ENCODE measurements at places on chromosomes 5 and 9.

DNA sequence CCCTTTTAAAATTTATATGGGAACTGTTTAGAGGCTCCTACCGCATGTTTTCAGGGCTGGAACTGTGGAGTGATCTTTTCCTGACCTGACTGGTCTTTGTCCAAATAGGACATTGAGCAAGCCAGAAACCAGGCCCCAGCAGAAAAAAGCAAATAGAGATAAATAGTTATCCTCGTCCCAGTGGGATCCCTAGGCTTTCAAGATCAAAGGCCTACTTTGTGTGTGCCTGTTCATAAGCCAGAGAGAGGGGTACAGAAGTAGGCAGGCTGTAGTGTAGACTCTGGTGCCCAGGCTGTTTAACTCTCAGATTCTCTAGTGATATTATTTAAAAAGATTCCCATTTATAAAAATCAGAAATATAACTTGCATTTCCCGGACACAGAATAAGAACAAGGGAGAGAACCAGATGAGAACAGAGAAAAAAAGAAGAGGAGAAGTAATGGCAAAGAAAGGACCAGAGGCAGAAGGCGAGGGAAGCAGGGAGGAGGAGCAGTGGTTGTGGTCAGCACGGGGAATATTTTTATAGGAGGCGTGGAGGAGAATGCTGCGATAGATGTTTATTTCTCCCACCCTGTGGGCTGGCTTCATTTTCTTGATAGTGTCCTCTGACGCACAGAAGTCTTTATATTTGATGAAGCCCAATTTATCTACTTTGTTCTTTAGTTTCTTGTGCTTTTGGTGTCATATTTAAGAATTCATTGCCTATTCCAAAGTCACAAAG is 101.2 kb downstream of the AOPEP start:
- no peak for DNase-seq

DNA sequence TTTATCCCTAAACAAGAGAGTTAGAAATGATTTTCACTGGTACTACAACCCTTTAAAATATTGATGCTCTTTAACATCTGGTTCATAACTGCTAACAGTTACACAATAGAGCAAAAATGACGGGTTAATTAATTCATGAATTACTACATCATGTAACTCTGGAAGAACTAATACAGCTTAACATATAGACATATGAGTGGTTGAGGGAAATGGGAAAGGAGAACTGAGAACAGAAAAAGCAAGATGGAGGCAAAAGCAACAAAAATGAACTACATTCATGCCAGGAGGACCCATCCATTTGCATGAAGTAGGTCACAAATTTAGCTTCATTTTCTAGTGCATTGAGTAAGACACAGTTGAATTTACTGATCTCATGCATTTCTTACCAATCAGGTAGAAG is 61.8 kb downstream of the C9 start:
- no peak for DNase-seq

DNA sequence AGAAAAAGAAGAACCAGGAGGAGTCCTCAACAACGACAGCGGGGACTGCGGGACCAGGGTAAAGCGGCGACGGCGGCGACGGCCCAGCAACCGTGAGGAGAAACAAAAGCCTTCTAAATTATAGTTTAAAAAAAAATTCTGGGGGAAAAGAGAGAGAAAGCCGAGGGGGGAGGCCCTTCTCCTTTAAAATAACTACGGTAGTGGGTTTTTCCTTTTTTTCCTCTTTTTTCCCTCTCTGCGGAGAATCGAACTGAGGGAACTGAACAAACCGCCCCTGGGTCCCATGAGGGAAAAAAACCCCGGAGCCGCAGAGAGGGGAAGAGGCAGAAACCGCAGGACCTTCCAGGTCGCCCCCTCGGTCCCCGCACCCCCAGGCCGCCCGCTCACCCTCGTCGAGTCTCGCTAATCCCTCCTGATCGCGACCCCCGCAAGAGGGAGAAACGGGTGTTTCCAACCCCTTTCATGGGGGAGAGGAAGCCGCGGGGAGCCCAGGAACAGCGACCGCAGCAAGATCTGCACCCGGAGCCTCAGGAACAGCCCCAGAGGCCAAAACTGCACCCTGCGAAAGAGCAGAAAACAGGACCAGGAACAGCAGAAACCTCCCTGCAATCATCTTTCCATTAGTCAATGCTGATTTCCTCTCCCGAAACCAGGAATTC is 453 bp downstream of the CPEB4 start:
- no peak for DNase-seq

GRCh38 chr9:109477258-109478050 is 20.7 kb downstream of the PTPN3 start:
- no peak for DNase-seq

- DNase-seq = no peak
Measured at GRCh38 chr5:26692952-26693351, 345.4 kb downstream of the CDH9 start.

GRCh38 chr5:133232011-133232410 is 180.2 kb downstream of the HSPA4 start:
- DNase-seq = no peak

- DNase-seq = no peak
Measured at GRCh38 chr5:36355516-36355915, 53.8 kb upstream of the RANBP3L start.

DNA sequence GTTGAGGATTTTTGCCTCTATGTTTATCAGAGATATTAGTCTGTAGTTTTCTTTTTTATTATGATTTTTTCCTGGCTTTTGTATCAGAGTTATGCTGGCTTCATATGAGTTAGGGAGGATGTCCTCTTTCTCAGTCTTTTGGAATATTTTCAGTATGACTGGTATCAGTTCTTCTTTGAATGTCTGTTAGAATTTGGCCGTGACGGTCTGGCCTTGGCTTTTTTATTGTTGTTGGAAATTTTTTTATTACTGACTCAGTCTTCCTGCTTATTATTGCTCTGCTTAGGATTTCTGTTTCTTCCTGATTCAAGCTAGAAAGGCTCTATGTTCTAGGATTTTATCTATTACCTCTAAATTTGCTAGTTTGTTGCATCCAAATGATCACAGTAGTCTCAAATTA is 421.9 kb downstream of the CDH10 start:
- no peak for DNase-seq

DNA sequence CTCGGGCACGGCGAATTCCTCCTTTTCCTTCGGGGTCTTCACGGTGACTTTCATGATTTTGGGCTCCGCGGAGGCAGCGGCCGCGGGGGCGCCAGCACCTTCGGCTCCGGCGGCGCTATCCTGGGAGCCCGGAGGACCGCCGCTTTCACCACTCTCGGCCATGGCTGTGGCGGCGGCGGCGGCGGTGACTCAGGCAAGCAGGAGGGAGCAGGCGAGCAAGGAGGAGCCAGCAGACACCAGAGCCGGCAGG is 315 bp downstream of the UBQLN1 start:
- DNase-seq = no peak

DNA sequence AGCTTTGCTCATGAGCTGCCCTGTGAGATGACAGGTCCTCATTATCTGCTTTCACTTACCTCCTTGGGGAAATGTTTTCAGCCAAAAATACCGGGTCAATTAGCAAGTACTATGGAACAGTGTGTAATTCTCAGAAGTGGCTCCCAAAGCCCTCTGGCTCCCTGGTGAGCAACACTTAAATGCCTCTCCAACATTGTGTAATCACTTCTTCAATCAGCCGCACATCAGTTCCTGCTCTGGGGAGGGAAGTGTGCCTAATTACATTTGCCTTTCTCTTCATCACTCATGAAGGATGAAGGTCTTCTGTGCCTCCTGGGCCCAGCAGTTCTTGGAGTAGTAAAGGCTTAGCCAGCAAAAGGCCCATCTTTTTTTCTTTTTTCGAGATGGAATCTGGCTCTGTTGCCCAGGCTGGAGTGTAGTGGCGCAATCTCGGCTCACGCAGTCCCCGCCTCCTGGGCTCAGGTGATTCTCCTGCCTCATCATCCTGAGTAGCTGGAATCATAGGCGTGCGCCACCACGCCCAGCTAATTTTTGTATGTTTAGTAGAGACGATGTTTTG is 23.1 kb downstream of the NIM1K start:
- no peak for DNase-seq

- peak; percentile 28 for DNase-seq
Measured at GRCh38 chr5:170183816-170184687, 48.7 kb upstream of the C5orf58 start.

DNA sequence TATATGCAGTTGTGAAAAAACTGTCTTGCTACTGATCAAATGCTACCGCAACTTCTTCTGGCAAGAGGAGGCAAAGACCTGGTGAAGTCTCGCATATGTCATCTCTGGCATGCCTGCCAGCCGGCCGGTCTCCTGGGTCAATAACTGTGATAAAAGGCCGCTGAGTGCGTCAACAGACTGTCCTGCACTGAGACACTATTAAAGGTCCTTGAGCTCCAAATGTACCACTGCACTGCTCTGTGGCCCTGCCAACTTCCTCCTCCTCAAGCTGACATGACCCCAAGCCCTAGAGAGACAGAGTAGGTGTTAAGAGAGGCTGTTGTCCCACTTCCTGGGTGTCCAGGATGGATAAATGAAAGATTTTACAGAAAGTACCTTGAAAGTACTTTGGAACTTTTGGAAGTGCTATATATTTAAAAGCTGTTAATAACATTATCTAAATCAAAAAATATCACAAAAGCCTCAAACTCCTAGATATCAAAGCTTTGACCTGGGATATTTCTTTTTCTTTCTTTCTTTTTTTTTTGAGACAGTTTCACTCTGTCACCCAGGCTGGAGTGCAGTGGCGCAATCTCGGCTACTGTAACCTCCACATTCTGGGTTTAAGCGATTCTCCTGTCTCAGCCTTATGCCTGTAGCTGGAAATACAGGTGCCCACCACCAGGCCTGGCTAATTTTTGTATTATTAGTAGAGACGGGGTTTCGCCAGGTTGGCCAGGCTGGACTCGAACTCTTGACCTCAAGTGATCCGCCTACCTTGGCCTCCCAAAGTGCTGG is 31.5 kb downstream of the RAPGEF1 start:
- no peak for DNase-seq

DNA sequence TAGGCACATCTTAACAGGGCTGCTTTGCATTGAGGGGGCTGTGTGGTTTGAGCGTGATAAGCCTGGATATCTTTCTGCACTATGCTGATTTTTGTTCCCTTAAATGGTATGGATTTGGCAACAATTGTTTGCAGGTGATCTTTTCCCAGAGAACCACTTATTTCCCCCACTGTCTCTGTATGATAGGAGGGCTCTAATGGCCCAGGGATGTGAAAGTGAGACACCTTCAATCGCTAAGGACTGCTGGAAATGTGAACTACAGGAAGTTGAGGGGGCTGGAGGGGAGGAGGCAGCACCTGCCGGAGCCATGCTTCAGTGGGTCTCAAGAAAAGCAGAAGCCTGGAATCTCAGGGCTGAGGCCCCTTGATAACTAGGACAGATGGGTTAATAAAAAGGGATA is 29.4 kb downstream of the SYK start:
- no peak for DNase-seq

DNA sequence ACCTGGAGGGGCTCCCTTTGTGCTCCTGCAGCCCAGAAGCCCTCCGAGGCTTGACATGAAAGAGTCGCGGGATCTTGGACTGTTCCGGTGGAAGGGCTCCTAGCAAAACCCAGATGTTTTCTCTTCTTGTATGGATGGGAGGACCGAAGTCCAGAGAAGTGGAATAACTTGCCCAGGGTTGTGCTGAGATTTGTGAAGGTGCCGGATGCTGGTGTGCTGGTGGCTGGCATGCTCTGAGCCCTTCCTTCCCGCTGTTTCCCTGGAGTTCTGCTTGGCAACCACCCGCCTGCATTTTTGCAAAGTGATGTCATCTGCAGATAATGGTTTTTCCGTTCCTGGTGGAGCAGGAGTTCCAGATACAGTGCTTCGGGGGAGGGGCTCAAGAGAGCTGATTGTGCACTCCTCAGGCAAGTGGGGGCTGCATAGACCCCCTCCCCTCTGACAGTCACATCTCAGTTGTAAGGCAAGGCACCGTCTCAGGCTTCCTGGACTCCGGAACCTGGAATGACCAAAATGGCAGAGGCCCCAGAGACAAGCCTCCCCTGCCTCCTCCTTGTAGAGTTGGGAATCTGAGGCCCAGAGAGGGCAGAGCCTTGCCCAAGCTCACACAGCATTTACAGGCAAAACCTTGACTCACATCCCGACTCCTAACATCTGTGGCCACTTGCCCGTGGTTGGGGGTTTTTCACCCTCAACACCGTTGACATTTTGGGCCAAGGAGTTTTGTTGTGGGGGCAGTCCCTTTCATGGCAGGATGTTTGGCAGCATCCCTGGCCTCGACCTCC is 157.0 kb downstream of the RGS3 start:
- peak; percentile 11 for DNase-seq

- no peak for DNase-seq
Measured at GRCh38 chr5:81907012-81907635, 64.7 kb upstream of the ATG10 start.

DNA sequence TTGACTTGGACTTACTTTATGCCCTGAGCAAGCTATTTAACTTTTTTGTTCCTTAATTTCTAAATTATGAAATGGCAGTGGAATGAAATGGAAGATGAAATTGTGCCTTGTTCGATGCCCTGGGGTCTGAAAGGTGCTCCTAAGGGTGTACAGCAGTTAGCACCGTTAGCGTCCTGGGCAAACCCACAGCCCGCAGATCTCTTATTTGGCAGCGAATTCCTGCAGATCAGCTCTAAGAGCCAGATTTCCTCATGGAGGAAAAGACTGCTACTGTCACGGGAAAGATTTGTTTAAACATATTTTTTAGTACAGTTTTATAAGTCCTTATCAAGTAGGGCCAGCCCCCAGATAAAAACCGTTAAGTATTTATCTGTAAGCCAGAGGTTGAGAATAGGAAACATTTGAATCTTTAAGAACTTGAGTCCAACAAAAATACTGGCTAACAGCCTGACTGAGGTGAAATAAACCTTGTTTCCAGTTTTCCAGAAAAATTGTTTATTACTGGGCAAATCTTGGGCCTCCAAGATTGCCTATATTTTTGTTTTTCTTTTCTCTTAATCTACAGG is 216.5 kb upstream of the DMRT1 start:
- DNase-seq = no peak

DNA sequence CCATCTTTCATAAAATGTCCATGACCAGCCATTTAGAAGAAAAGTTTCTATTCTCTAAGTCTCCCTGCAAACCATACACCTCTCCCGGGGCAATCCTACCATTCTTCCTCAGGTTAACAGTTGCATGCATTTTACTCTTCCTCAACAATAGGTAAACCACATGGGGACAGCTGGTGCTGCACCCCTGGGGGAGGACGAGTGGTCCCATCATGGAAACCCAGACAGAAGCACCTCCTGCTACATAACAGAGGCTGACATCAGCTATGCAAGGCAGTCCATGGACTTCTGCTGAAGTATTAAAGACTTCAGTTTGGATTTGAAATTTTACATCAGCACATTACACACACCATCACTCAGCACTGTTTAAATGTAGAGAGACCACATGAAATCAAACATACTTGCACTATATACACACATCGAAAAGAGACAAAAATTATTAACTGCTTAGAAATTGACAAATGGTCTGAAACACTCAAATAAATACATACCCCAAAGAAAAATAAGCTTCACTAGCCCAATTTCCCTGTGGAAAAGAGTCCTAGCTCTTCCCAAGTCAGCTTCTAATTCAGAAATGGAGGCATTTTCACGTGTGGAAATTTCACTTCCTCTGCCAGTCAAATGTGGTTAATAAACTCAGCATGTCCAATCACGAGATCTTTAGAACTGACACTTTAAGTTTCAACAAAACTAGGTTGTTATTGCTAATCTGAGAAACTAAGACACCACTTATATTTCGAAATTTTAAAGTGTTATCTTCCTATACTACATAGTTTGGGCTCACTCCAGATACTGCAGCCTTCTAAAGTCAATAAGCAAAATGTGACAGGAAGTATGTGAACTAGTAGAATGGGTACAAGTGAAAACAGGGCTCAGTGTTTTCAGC is 173.4 kb downstream of the ROR2 start:
- DNase-seq = no peak

- no peak for DNase-seq
Measured at GRCh38 chr9:88174324-88174723, 36.0 kb upstream of the SPATA31C2 start.

All from activated T-cell treated with anti-CD3 and anti-CD28 coated beads, Interleukin-2, amount 50 U/mL, for 1 hour (primary cell).